ENCODE measurements at places on chromosomes 16 and 17.

GRCh38 chr16:83302853-83303252 lies 504.9 kb upstream of the HSBP1 start:
- no peak for DNase-seq

- DNase-seq, result no peak
Observed at GRCh38 chr16:24013864-24014645, 178.3 kb downstream of the PRKCB start.

GRCh38 chr16:75865736-75866135 lies 139.4 kb upstream of the CPHXL start:
- no peak for DNase-seq

- peak; percentile 10 for DNase-seq
Observed at GRCh38 chr17:72422505-72423285, 301.9 kb downstream of the SOX9 start.

- no peak for DNase-seq
Observed at GRCh38 chr16:73891129-73891542, 405.5 kb upstream of the PSMD7 start.

DNA sequence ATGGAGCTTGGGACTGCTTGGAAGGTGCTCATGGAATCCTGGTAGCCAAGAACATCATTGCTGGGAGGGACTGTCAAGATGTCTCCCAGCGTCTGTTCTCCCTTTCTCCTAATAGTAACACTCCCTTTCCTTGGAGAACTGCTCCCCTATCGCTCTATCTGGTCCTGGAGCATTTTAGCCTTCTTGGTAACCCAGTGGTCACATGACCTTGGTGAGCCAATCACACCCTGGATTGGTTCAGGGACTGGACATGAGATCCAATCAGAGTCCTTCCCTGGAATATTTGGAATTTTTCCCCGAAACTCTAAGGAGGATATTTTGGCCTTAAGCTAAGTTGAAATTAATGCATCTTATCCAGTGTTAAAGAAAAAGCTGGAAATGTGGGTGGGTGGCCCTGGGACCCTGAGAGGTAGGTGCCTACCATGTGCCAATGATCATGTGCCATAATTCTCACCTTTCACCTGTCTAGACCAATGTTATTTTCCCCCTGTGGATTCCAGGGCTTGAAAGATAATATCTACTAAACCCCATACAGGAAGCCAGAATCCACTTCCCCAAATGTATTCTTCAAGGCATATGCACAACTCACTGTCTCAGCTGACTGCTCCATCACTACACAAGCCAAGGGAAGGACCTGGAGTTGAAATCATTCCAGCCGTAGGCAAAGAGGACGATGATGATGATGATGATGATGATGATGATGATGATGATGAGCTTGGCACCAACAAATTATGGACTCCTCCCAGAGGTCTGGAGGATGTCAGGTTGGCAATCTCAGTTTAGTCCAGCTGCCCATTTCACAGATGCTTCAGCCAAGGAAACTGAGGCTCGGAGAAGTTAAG lies 193.2 kb downstream of the RAB11FIP4 start:
- DNase-seq, result no peak

DNA sequence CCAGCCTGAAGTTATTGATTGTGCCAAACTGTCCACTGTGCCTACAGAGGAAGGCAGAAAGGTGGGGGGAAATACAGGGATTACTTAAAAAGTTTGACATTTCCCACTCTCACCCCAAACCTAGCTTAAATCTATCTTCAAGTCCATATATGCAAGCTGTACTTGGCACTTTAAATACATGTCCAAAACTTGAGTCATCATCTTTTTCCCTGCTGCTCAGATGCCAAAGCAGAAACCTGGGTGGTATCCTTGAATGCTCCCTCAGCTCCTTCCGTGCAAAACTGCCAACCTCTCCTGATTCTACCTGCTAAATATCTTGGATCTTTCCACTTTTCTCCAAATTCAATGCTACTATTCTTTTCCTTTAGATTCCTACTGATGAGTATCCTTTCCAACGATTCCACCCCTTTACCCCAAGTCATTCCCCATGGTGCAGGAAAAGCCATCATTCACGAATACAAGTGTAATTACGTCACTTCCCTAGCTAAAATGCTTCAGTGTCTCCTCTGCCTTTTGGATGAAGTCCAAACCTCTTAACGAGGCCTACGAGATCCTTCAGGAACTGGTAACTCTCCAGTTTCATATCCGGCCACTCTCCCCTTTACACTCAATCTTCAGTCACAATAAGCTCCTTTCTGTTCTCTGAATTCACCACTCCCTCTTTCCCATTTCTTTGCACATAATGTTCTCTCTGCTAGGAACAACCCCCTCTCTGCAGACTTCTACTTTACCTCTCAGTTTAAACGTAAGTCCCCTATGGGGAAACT lies 9.3 kb downstream of the BECN1 start:
- no peak for DNase-seq

DNA sequence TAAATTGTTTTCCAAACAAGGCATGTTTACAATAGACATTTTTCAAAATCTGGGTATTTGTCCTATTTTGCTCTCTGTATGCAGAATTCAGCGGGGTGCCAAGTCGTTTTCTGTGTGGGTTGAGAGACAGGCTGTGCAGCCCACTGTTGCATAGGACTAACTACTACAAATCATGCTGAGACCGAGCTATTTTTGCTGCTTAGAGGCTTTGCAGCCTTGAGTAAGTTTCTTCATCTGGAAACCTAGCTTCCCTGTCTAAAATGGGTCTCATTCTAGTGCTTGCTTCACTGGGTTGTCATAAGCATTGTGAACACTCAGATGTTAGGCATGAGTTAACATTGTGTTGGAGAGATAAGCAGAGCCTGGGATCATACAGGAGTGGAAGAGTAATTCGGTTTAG lies 1.3 kb downstream of the PRPSAP2 start:
- no peak for DNase-seq

DNA sequence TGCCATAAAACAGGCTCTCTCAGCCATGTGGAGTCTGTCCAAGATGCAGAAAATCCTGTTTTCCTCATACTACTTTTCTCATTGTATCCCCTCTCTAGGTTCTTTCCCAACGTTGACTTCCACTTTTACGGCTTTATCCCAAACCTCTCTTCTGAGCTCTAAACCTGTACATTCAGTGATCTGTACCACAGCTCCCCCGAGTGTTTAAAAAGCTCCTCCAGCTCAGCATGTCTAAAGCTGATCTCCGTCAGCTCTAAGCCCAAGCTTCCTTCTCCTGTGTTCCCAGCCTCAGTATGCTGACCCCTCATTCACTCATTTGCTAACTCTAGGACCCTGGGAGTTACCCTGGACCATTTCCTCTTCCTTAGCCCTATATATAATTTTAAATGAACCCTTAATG lies 144.6 kb downstream of the DNAH9 start:
- DNase-seq, result no peak

- no peak for DNase-seq
Observed at GRCh38 chr17:31225831-31226230, 71.2 kb downstream of the OMG start.
